ENCODE measurements at places on chromosomes 5 and 9.

DNA sequence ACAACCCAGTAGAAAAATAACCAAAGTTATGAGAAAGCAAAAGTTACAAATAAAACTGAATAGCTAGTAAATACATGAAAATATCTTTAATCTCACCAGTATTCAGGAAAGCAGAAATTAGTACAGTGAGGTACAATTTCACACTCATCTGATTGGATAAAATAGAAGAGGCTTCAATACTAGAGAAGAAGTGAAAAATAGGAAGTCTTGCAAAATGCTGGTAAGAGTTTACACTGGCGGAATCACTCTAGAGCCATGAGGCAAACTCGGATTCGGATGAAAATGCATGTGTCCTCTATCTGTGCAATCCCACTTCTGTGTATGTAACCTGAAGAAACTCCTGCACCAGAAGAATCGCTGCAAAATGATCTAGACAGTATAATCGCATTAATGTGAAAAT is 128.9 kb downstream of the CCDC192 start:
- no peak for DNase-seq

DNA sequence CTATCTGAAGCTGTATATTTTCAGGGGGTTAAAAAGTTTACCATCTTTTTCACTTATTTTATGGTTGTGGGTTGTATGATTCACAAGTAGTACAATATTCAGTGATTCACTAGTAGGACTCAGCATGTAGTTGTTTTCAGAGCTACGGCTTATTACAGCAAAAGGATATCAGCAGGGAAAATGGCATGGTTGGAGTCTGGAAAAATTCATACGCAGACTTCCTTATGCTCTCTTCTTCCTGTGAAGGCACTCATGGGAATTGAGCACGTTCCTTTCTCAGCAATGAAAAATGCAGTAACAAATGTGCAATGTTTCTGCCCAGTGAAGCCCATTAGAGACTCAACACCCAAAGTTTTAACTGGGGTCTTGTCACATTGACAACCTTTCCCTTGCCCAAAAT is 250.5 kb downstream of the KCNN2 start:
- no peak for DNase-seq

GRCh38 chr5:99138911-99139310 is 210.1 kb upstream of the CHD1 start:
- DNase-seq, result no peak

GRCh38 chr5:135601466-135601865 is 22.7 kb upstream of the CXCL14 start:
- no peak for DNase-seq

- DNase-seq, result no peak
Measured at GRCh38 chr9:35499029-35499700, 9.3 kb downstream of the RUSC2 start.

- DNase-seq, result no peak
Measured at GRCh38 chr5:157651623-157652376, 438 bp downstream of the SOX30 start.

DNA sequence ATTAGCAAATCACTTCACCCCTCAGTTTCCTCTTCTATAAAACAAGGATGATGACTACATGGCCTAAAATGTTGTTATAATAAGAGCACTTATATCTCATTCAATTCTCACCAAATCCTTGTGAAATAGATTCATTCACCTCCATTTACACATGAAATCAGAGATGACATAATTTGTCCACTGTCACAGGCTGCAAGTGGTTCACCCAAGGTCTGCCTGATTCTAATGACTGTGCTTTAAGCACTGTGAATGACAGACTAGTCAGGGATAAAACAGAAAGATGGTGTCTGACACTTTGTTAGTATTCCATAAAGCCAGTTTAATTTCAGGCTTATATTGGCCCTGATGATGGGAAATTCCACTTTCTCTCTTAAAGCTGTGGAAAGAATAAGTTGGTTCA is 209.5 kb downstream of the MAPKAP1 start:
- no peak for DNase-seq

GRCh38 chr5:24642022-24642421 is 2.8 kb downstream of the CDH10 start:
- DNase-seq, result no peak

- no peak for DNase-seq
Measured at GRCh38 chr5:39202597-39203274, 16.6 kb downstream of the FYB1 start.

GRCh38 chr9:77177894-77178794 is 810 bp downstream of the VPS13A start:
- DNase-seq, result no peak

DNA sequence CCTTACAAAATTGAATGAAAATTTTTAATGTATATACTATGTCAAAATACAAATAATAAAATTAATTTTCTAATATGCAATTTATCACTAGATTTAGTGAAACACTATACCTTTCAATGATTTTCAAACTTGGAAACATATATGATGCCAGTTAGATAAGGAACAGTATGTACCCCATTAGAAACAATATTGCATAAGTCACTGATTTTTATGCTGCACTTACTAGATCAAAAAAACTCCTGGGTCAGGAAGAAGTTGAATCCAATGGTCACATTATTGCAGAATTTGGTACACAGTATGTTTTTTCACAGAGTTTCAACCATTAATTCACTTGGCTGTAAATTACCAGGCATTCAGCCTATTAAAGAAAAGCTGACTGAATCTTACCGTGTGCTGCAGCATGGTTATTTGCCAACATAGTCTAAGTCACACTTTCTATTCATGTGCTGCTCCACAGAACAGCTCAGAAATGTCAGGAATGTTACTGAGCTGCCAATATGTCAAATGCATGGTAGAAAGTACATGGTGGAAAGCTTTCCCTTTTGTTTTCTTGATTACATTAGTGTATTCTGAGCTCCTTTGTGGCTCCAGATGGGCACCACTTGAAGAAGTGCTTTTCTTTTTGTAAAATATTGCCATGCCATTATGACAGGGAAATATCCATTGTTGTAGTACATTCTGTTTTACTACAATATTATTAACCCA is 9.9 kb upstream of the PRR16 start:
- no peak for DNase-seq

Data from iPS DF 6.9 (cell line).